ENCODE measurements at places on chromosomes 13 and 19.

GRCh38 chr19:49997709-49998108 is 27.5 kb downstream of the VRK3 start:
- DNase-seq: no peak

DNA sequence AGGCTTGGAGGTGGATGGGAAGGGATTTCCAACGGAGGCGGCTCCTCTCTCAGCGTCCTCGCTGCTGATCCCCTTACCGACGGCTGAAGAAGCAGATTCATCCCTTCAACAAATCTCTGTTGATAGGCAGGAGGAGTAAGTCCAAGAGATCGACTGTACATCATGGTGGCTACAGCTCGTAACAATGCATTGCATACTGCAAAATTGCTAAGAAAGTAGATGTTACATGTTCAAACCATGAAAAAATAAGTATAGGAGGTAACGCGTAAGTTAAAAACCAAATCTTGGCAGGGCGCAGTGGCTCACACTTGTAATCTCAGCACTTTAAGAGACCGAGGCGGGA is 468 bp upstream of the SLC39A3 start:
- DNase-seq: no peak

DNA sequence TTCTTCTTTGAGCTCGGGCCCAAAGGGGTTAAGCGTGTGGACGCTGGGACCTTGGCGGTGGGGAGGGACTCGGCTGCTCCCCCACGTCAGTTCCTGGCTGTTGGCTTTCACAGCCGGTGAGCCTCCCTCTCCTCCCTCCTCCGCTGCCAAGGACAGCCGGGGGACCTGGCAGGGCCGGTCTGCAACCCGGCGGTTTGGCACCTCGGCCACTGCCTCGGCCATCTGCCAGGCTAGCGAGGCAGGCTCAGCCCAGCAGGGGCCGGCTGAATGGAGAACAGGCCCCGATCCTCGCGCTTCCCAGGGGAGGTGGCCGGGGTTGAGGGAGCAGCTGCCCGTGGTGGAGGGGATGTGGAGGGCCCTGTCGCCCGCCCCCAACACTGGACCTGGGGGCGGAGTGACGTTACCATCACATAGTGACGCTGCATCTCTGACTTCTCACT is 5.0 kb downstream of the TLE5 start:
- peak; percentile 94 for DNase-seq

DNA sequence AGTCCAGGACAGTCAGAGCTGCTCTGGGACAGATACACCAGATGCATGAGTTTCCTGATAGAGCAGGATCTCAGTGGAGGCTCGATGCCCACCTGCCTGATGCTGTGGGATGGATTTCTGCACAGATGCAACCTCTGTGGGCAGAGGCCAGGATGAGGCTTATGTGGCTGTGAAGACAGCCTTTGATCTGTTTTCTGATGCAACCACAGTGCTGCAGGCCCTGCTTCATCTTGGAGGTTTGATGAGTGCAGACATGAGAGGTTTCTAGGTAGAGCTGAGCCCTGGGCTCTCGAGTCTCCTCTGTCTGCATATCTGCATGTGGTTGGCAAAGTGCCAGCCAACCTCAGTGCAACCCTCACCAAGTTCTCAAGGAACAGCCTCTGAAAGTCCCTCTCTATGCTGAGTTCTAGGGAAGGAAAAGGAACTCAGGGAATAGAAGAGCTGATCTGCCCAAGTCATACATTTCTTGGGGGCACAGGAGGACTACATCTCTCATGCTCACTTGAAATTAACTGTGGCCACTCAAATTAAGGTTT is 23.1 kb upstream of the TSHZ3 start:
- DNase-seq: no peak

- DNase-seq: no peak
Observed at GRCh38 chr13:41682766-41683165, 225.4 kb downstream of the RGCC start.

GRCh38 chr19:8204961-8205360 is 4.2 kb upstream of the CERS4 start:
- DNase-seq: no peak

DNA sequence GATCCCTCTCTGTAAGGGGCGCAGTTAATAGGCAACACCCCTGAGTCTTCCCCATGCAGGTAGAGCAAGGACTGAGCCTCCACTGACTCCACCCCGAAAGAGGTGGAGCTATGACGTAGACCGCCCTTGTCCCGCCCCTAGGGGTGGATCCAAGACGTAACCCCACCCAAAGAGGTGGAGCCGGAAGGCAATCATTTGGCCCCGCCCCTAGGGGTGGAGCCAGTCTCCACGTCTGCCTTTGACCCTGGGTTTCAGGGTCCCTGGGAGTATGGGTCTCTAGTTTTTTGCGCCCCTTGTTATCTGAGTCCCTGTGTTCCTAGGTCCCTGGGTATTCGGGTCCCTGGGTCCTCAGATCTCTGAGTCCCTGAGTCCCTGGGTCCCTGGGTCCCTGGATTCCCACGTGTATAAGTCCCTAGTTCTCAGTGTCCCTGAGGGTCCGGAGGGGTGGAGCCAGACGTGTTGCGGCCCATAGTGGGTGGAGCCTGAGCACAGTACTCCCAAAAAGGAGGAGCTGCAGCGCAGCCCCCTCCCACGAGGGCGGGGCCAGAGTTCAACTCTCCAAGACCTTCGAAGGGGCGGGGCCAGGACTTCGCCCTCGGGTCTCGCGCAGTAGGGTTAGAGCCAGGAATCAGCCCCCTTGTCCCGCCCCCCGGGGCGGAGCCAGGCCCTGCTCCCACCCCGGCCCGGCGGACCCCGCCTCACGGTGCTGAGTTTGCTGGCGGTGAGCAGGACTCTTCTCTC is 5.3 kb downstream of the DENND1C start:
- peak; percentile 56 for DNase-seq

DNA sequence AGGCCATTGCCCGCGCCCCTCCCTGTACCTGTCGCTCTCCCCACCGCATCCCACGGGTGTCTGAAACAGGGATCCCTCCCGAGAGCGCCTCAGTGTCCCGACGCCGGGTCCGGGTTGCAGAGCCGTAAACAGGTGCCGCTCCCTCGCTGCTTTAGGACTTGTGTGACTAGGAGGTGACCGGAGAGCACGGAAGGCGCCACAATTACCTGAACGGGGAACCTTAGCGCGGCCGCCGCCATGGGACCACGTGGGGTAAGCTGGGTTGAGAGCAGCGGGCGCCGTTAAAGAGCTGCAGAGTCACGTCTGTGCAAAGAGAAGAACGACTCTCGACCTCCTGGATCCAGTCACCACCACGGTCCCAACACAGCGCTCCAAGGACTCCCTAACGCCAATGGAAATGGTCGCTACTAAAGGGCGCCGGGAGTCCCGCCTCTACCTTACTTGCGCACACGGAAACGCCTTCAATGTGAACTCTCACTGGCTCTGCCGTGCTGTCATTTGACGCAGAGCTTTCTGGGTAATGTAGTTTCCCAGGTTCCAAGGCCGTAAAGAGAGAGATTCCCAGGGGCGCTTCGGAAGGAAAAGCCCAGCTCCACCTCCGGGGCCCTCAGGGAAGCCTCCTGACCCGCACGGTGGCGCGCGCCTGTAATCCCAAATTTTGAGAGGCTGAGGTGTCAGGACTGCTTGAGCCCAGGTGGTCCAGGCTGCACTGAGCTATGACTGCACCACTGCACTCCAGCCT is at the start of gene ZNF552:
ZNF552 (minus strand) TSS at position 409 of the 742 bp plus-strand sequence; CDS start at position 239, 170 bp downstream.
- DNase-seq: peak; percentile 90

DNA sequence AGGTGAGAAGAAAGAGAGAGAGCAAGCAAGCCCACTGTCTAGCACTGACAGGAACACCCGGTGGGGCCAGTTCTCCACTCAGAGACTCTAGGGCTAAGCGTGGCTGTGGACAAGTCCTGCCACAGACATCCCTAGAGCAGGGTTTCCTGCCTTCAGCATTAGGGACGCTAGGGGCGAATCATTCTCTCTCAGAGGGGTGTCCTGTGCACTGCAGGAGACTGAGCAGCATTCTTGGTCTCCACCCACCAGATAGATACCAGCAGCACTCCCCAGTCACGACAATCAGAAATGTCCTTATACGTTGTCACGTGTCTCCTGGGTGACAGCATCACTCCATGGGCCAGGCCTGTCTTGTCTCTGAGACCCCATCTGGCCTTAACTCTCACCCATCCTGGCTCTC is 1.5 kb downstream of the OR10H1 start:
- DNase-seq: no peak

DNA sequence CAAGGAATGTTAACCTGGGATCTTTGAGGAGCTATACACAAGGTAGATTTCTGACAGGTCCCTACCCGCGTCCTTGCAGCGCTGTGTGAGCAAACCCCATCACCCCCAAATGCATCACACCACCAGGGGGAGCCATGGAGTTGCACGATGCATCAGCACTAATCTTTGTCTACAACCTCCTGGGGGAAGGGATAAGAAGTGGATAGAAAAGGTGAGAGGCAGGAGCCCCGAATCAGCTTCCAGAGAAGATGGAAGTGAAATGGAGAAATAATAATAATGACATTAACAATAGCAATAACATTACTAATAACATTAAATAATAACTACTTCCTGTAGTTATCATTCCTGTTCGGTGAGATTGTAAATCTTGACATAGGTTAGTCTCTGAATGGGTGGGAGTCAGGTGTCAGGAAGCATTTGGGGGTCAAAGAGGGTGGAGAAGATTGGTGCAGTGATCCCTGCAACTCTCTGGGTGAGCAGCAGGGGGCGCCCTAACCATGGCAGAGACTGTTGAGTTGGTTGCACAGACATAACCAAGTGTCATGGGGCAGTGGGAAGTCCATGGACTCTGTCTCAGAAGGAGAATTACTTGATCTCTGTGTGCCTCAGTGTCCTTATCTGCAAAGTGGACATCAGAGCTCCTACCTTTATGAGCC is 16.5 kb downstream of the SIGLEC7 start:
- no peak for DNase-seq

- DNase-seq: no peak
Observed at GRCh38 chr19:7873304-7874075, 700 bp downstream of the PRR36 start.

- no peak for DNase-seq
Observed at GRCh38 chr19:33287438-33287837, 14.9 kb downstream of the CEBPA start.

- DNase-seq: no peak
Observed at GRCh38 chr13:24075137-24075975, 85.2 kb upstream of the SPATA13 start.

DNA sequence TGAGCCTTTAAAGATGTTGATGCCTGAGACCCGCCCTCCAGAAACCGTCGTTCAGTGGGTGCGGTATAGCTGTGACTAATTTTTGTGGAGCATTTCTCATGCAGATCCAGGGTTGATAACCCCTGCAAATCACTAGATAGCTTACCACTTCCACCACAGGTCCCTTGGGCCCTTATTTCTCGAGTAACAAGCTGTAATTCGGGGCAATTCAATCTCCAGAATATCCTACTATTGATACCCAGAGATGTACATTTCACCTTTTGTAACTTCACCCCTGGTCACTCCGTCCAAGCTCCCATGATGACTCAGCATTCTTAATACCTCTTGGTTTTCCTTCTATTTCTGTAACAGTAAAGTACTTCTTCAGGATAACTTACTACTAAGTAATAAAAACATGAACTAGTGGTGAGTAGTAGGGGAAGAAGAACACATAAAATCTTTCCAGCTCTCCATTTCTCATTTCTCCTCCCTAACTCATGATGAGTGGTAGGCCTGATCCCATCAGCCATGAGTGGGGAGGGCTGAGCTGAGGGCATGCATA is 71.9 kb upstream of the UBL3 start:
- no peak for DNase-seq

DNA sequence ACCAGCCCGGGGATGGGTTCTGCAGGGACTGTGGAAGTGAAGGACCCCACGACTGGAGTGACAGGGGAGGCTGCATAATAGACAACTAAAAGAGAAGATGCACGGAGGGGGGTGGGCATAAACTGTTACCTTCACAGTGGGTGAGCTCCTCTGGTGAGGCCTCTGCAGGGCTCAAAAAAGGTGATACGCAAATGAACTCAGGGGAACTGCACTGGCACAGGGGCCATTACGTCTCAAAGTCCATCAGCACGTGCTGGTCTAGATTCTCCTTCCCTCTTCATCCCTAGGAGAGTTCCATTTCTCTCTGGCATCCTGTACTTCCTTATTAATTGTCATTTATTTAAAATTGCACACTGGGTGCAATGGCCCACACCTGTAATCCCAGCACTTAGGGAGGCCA is 8.1 kb upstream of the FFAR2 start:
- DNase-seq: no peak

DNA sequence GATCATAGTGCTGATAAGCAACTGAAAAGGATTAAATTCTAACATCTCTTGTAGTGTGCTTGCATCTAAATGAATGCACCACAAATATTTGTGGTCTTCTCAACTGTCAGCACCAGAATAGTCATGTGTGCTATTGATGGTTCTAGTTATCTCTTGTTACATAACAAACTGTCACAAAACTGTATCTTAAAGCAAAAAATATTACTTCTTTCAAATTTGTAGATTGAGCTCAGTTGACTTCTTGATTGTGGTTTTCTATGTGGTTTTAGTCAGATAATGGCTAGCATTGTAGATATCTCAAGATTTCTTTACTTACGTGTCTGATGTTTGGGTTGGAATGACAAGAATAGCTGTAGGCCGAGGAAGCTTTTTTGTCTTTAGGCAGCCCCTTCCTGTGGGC is 431.3 kb downstream of the SLITRK6 start:
- no peak for DNase-seq

DNA sequence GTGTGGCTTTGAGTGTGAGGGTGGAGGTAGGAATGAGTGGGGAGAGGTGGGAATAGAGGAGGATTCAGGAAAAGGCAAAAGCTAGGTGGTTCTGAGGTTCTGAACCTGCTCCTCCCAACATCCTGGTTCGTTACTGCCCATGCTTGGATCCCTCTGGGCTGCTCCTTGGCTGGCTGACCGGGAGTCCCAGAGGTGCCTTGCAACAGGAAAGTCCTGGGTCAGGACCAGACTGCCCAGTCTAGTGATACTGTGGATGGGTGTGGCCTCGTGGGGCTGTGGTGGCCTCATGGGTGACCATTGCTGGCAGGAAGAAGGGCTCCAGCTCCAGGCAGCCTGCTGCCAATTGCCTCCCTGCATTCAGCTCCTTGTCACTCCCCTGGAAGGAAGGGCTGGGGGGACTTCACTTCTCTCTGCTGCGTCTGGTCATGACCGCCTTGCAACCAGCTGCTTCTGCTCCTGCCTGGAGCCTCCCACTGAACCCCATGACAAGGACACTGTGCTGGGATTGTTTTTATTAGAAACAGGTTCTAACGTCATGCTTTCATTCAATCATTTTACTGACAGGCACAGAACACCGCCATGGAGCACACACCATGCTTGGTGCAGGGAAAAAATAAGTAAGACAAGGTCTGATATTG is 61.5 kb upstream of the UBL3 start:
- no peak for DNase-seq

DNA sequence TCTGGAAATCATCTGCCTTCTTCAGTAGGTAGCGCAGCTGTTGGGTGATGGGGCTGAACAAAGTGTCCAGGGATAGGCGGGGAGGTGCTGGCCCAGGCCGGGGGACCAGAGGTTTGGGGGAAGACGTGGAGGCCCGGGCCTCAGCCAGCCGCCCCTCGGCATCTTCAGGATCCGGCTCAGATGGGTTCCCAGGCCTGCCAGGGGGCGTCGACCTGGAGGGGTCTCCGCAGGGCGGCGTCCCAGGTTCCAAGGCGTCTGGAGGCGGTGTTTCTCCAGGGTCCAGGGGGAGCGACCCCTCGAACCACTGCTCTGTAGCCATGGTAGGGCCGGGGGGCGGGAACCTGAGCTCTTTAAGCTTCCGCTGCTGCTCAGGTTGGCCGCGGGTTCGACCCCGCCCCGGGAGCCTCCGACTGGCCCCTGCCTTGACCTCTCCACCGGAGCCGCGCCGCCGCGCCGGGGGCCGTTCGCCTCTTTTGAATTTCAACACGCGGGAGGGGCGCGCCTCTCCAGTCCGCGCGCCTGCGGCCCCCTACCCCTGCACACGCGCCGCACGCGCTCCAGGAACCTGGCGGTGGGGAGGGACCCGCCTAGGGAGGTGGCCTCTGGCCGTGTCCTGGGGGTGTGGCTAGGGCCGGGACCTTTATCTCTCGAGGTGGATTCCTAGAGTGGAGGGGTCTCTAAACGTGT is at the start of gene C19orf67:
C19orf67 (minus strand) TSS at position 475 of the 687 bp plus-strand sequence; CDS start at position 319, 156 bp downstream.
- DNase-seq: no peak

Data from right hindlimb (tissue), 1 donor.